ENCODE measurements at places on chromosomes 4 and X. TPM values are rescaled to one million over a fixed set of nuclear protein-coding genes. Genes with fewer than 3 reads are reported as not detected.

The TBX22 gene
- total RNA-seq: not detected

The PDCL2 gene
- total RNA-seq: not detected

The USP17L27 gene
- not detected for total RNA-seq

The NEUROG2 gene
- not detected for total RNA-seq

The PLAC1 gene
- total RNA-seq: 0.15 TPM

The C4orf50 gene
- total RNA-seq: not detected

The ESX1 gene
- total RNA-seq: not detected

The BEX2 gene
- total RNA-seq: 0.89 TPM

The SSX1 gene
- not detected for total RNA-seq

The USP17L24 gene
- total RNA-seq: not detected

The TEX13D gene
- total RNA-seq: not detected

All from bronchus fibroblast of lung (primary cell).